Bronchus fibroblast of lung (primary cell): ENCODE measurements at places on chromosomes 7 and 10. TPM values are rescaled to one million over a fixed set of nuclear protein-coding genes. Genes with fewer than 3 reads are reported as not detected.

Gene CPED1
- 30.4 and 32.4 TPM in 2 replicates for total RNA-seq

Gene SLC26A5
- total RNA-seq = not detected in 2 replicates

Gene C7orf57
- total RNA-seq = 0.17 TPM in 1 of 2 replicates, not detected in the other

Gene DEPP1
- total RNA-seq = 15.0 TPM in 2 replicates

Gene GHRHR
- not detected in 2 replicates for total RNA-seq

Gene NUTM2A
- 1.0 and 1.5 TPM in 2 replicates for total RNA-seq

Gene LIPM
- total RNA-seq = not detected in 2 replicates

Gene LRIT1
- not detected in 2 replicates for total RNA-seq

Gene FAM25A
- not detected in 2 replicates for total RNA-seq

Gene FXYD4
- not detected in 2 replicates for total RNA-seq

Gene PDE1C
- total RNA-seq = 2.9 and 3.0 TPM in 2 replicates

Gene THSD7A
- total RNA-seq = 0.15 and 0.17 TPM in 2 replicates

Gene ASZ1
- not detected in 2 replicates for total RNA-seq

Gene METTL27
- 1.5 and 2.9 TPM in 2 replicates for total RNA-seq

Gene KCND2
- total RNA-seq = under 0.01 and 0.17 TPM in 2 replicates

Gene CCDC146
- total RNA-seq = 0.15 and 1.0 TPM in 2 replicates

Gene CALML3
- not detected in 2 replicates for total RNA-seq

Gene ASIC3
- total RNA-seq = under 0.01 and 0.17 TPM in 2 replicates

Gene MYL10
- not detected in 2 replicates for total RNA-seq

Gene LYZL1
- not detected in 2 replicates for total RNA-seq

Gene SPDYE5
- total RNA-seq = not detected in 2 replicates

Gene TMEM273
- total RNA-seq = not detected in 2 replicates

Gene CALHM3
- not detected in 2 replicates for total RNA-seq

Gene PIP4K2A
- 12.3 and 13.4 TPM in 2 replicates for total RNA-seq

Gene OPALIN
- total RNA-seq = not detected in 2 replicates

Gene RBM17
- total RNA-seq = 24.4 and 32.6 TPM in 2 replicates

Gene NXPH1
- not detected in 2 replicates for total RNA-seq

Gene ARF5
- total RNA-seq = 222 and 239 TPM in 2 replicates

Gene POM121
- total RNA-seq = 7.9 TPM in 2 replicates

Gene KAZALD1
- 11.0 and 11.8 TPM in 2 replicates for total RNA-seq

Gene TUBAL3
- total RNA-seq = not detected in 2 replicates

Gene CPA5
- total RNA-seq = not detected in 2 replicates

Gene AGBL3
- total RNA-seq = 0.15 and 0.17 TPM in 2 replicates

Gene PTPRN2
- total RNA-seq = 0.50 and 0.74 TPM in 2 replicates
